ENCODE measurements at places on chromosomes 6 and 20.
A peak's percentile ranks its signal among the peaks of the same experiment; 100 is the strongest.

- DNase-seq: peak; percentile 28
Measured at GRCh38 chr20:22312744-22313346, 271.5 kb downstream of the FOXA2 start.

GRCh38 chr6:87700397-87701343, 1.4 kb downstream of the AKIRIN2 start:
- DNase-seq: peak; percentile 53

DNA sequence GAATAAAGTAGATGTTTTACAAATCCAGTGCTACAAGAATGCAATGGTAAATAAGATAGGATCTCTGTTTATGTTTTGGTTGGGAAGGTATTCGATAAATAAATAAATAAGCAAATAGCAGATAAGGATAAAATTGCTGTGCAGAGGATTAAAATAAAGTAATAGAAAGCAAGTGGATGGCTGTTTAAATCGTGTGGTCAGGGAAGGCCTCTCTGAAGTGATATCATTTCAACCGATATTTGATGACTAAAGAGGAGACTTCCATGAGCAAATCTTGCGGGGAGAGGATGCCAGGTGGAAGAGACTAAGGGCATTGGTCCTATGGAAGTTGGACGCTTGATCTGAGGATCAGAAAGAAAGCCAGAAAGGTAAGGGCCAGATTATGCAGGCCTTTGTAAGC, 92.0 kb upstream of the CCN2 start:
- no peak for DNase-seq

DNA sequence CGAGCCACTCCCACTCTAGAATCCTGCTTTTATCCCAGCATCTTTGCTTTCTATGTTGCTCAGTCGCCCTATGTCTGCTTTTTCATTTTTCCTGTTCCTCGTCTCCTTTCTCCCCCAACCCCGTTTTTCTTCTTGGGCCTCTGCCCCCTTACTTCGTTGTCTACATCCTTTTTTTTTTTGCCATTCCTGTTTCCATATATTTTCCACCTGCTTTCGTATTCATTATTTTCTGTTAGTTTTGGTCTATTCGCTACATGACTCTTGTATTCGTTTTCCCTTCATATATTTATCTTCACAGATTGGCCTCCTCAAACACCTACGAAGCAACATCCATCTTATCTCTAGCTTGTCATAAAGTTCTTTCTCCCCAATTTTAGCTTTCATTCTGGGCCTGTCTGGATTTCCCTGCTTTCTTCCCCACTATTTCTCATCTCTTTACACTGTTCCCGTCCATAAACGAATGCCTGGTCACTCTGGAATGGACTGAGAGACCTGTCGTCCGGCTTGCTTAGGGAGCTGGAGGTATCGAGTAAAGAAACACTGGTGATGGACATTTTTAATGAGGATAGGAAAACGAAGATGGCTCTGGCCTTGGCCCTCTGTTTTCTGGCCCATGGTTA, 915 bp downstream of the PRRC2A start:
- DNase-seq: no peak

GRCh38 chr6:87832025-87832825, 130.2 kb upstream of the AKIRIN2 start:
- no peak for DNase-seq

DNA sequence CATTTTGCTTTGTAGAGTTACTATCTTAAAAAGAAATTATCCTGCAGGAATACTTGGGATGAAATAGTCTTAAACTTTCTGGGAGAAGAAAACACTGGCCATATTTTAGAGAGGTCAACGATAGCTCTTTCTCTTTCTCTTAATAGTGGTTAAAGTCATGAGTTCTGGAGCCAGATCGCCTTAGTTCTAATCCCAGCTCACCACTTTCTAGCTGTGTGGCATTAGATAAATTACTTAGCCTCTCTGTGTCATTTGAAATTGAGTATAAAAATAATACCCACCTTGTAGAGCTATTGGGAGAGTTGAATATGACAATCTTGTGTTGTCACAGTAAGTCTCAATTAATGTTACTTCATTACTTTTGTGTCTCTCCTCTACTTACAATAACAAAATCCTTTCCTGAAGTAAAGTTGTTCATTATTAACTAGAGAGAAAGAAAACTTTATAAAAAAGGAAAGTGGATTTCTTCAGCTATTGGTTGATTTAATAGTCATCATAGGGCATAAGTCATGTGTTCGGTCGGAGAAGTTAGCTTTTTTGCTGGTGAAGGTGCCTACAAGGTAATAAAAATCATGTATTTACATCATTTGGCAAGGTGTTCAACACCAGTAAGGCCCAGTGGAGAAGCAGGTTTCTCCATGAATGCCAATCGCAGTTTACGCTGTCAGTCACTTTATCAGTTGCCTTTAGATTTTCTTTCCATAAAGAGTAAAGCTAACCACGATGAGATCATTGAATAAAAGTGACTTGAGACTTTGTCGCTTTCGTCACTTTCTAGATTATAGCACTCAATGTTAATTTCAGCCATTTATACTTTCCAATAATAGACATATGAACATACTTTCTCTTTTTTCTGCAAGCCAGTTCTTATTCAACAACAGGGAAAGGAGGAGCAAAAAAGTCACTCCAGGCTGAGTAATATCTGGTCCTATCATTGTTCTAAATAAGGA, 2.0 kb downstream of the NEDD9 start:
- DNase-seq: no peak

DNA sequence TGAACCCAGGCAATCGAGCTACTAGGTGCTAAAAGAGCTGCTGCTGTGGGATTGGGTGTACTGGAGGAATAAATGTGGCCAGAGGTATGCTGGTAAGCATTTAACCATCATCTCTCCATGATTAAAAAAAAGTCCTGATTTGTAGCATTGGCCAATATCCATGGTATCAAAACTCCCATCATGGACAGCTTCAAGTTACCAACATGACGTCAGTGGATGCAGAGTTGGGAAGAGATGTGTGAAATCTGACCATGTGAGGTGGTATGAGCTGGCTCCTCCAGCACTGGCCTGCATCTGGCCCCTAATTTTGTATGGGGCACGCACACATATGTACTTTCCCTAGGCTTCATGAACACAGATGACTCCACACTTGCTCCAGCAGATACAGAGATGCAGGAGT, 11.7 kb downstream of the BPIFB4 start:
- DNase-seq: no peak

- no peak for DNase-seq
Measured at GRCh38 chr20:14142964-14143627, 147.8 kb downstream of the MACROD2 start.

GRCh38 chr20:1673424-1673823, 15.8 kb upstream of the SIRPG start:
- DNase-seq: no peak

- no peak for DNase-seq
Measured at GRCh38 chr6:28771401-28772267, 152.2 kb downstream of the TRIM27 start.

DNA sequence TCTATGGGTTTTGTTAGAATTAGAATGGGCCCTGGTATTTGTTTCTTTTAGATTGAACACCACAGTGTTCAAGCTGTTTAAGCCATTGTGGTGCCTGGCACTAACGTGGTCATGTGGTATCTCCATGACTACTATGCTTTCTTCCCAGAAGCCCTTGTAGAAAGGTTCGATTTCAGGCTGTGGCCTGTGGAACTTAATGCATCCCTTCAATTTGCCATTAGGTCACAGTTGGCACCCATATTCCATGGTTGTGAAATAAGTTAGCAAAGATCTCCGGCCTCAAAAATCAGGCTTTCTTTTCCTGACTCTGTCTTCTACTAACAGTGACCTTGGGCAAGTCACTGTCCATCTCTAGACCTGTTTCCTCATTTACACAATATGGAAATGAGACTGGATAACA, 31.3 kb upstream of the AAR2 start:
- no peak for DNase-seq

GRCh38 chr6:25777031-25777430, 22.5 kb downstream of the SLC17A4 start:
- DNase-seq: no peak

- DNase-seq: no peak
Measured at GRCh38 chr6:42571611-42572342, 7.9 kb downstream of the UBR2 start.

GRCh38 chr20:48599748-48600469, 227.9 kb downstream of the PREX1 start:
- DNase-seq: no peak

DNA sequence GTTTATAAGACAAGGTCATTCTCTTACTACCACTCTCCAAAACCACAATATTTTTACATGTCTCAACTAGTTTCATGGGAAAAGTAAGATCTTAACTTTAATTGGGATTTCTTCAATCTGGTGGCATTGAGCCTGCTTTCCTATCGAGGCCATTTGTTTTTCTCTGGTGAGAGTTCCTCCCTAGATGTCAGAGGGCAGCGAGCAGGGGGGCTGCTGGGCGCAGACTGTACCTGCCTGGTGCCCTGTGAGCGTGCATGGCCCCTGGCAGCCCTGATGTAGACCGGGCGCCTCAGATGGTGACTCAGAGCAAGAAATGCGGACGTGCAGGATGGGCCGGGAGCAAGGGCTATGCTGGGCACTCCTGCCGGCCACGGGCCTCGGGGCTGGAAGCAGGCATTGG, 27.2 kb downstream of the ERMARD start:
- DNase-seq: no peak

DNA sequence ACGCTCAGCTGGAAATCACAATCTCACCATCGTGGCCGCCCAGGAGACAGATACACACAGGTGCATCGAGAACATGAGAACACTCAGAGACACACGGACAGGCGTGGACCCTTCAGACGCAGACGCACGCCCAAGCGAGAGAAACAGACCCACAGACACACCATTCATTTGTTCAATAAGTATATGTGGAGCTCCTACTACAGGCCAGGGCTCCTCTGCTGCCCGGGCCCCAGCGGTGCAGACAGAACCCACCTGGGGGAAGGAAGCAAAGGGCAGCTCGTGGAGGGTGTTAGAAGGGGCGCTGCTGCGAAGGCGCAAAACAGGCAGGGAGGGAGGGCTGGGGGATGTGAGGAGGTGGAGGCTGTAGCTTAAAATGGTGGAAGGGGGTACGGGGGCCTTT, 39.2 kb downstream of the SRC start:
- no peak for DNase-seq

- no peak for DNase-seq
Measured at GRCh38 chr6:133551847-133552341, 310.7 kb downstream of the EYA4 start.

DNA sequence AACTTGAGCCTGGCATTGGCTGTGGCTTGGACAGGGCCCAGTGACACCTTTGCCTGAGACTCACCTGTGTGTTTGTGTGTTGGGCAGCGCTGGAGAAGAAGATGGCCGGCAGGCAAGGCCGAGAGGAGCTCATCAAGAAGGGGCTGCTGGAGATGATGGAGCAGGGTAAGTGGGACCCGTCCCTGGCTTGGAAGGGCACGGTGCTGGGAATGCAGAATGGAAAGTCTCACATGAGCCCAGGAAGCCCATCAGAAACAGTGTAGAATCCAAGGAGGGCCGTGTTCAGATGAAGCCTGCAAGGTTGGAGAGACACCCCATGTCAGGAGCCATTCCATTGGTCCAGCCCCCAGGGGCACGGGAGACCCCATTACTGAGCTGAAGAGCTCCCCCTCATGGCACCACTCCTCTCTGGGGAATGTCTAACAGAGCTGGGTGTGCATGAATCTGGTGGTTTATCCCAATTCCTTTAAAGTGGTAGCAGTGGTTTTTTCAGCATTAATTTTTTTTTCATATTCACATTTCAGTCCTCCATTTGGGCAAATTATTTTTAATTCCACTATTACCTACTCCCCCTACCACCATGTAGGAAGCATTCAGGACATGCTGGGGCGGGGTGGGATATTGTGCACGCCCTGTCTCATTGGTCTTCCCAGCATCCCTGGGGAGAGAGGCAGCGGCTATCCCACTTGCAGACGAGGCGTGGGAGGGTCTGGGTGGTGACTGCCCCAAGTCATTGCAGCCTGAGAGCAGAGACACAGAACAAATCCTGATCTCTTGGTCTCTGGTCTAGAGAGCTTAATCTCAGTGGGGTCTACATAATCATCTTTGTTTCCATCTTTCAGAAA, 143.6 kb downstream of the PHACTR3 start:
- DNase-seq: no peak

DNA sequence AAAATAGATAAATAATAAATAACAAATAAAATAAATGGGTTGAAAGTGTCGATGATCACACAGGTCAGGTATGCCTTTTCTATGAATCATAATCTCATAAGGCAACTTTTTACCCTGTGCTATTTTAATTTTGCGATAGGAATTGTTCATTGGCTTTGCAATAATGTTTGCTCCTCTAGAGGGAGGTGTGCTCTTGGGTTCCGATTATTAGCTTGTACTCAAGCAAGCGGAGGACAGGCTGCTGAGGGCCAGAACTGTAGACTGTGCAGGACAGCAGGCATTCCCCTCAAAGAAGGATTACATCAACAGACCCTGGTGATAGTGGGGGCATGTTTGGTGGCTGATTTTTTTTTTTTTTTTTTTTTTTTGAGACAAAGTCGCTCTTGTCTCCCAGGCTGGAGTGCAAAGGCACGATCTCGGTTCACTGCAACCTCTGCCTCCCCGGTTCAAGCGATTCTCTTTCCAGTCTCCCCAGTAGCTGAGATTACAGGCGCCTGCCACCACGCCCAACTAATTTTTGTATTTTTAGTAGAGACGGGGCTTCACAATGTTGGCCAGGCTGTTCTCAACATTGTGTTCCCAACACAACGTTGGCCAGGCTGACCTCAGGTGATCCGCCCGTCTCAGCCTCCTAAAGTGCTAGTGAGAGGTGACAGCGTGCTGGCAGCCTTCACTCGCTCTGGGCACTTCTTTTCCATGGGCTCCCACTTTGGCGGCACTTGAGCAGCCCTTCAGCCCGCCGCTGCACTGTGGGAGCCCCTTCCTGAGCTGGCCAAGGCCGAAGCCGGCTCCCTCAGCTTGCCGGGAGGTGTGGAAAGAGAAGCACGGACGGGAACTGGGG, 35.6 kb downstream of the RIOK1 start:
- DNase-seq: peak; percentile 36

DNA sequence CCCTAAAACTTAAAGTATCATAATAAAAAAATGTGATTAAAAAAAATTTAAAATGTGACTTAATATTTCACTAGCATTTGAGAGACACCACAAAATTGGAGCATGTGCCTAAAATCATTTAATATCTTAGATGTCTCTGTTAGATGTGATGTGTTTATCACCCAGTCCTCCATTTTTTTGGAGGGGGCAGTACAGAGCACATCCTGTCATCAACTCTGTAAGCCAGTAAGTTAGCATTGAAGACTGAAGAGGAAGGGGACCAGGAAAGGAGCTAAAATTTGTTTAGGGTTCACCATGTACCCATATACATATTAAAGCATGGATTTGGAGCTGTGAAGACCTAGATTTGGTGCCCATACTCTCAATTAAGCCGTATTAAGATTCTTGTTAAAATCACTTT, 30.7 kb upstream of the ADIG start:
- DNase-seq: peak; percentile 17

- no peak for DNase-seq
Measured at GRCh38 chr6:41193171-41193734, 7.7 kb downstream of the TREML2 start.

GRCh38 chr20:59240006-59240405, 60.4 kb upstream of the EDN3 start:
- DNase-seq: no peak

- DNase-seq: no peak
Measured at GRCh38 chr6:48535582-48536009, 424.6 kb upstream of the PTCHD4 start.

All from HEK293T (cell line).